ENCODE measurements at places on chromosomes 5 and 9.
A peak's percentile ranks its signal among the peaks of the same experiment; 100 is the strongest.

DNA sequence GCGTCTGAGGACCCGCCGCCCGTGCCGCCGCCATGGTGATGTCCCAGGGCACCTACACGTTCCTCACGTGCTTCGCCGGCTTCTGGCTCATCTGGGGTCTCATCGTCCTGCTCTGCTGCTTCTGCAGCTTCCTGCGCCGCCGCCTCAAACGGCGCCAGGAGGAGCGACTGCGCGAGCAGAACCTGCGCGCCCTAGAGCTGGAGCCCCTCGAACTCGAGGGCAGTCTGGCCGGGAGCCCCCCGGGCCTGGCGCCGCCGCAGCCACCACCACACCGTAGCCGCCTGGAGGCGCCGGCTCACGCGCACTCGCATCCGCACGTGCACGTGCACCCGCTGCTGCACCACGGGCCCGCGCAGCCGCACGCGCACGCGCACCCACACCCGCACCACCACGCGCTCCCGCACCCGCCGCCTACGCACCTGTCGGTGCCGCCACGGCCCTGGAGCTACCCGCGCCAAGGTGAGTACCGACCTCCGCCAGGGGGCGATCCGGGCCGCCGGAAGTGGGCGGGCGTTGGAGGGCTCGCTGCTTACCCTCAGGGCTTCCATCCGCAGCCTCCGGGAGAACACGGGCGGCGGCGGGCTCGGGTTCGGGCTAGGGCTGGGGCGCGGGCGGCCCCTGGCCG, 8.5 kb downstream of the PRR7 start:
- peak; percentile 88 for DNase-seq

DNA sequence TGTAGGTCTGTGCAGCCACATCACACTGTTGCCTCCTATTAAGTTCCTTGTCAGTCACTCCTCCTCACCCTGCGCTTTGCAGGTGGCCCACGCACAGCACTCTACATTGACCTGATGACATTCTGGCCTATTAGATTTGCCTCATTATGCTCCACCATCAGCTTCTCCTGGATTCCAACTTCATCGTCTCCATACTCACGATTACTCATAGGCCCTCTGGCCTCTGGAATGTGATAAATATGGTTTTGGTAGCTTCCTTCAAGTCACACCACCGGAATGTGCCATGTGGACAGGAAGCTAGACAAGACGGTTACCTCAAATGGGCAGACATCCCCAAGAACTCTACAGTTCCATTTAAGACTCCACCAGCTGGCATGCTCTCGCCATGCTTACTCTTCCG, 158.0 kb upstream of the LHFPL2 start:
- peak; percentile 95 for DNase-seq

GRCh38 chr5:75322066-75322465, 15.0 kb upstream of the HMGCR start:
- DNase-seq: no peak

GRCh38 chr9:120662513-120662912, 51.8 kb downstream of the MEGF9 start:
- no peak for DNase-seq

DNA sequence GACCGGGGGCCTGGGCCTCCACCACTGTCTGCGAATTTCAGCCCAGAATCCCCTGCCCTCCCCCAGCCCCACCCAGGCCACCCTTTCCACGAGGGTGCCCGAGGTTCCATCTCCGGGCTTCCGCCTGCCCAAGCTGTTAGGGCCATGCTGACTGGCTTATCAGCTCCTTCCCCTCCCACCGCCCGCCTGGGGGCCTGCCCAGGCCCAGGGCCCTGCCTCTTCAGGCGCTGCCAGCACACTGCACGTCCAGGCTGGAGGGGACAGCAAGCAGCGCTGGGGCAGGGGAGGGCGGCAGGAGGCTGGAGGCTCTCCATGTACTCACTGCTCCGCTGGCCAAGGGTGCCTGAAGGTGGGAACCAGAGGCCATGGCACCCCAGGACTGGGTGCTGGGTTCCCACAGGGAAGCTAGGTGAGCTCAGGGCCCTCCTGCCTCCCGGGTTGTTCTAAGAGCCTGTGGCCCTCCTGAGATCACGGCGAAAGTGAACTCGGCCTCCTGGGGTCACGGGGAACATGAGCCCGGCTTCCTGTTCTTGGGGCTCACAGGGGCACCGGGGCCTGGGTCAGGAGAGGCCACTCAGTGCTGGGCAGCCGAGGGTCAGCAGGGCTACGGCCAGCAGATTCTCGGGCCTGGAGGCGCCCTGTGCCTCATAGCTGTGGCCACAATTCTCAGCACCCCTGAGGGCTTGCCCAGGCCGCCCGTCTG, 57.7 kb upstream of the EGFL7 start:
- no peak for DNase-seq

- no peak for DNase-seq
Observed at GRCh38 chr5:37043693-37044092, 167.1 kb downstream of the NIPBL start.

DNA sequence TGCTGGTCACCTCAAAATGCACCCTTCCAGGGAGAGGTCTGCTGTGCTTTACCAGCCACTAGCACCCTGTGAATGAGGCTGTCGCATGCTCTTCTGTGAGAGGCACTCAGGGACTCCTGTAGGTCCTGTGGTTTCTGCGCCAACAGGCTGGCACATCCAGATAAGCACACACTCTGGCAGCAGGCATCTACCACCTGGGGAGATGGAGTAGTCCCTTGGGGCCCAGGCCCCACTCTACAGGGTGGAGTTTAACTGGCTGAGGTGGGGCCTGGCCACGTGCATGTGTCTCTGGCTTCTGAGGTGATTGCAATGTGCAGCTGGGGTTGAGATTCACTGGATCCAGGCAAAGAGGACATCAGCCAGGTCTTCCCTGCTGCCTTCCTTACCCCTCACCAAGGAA, 32.3 kb downstream of the TMEM174 start:
- DNase-seq: no peak

- peak; percentile 87 for DNase-seq
Observed at GRCh38 chr5:144369006-144369405, 198.3 kb downstream of the KCTD16 start.

DNA sequence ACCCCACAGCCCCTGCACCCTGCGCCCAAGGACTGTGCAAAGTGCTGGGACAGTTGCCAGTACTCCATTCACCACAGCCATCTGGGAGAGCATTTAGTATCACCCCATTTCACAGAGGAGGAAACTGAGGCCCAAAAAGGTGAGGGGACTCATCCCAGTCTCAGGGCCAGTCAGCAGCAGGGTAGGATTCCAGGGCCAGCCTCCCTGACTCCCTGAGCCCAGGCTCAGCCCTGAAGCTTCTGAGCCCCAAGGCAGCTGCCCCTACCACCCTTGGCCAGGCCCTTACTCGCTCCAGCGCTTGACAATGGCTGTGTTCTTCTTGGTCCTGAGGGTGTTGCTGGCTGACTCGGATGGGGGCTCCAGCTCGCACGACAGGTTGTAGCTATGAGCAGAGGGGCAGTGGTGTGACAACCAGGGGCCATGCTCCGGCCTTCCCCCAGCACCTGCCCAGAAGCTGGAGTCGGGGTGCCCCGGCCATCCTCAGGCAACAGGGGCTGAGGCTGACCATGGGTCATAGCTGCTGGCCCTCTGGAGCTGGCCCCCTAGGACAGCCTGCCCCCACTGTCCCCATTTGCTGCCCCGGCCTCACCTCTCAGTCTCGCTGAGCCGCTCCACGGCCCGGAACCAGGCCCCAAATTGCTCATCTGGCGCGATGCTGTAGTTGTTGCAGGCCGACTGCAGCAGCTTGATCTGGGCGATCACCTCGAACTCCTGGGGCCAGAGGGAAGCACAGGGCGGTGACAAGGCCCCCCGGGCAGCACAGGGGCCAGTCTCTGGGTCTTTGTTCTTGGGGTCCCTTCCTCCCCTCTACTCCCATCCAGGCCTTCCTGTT, 18.6 kb downstream of the RALGDS start:
- no peak for DNase-seq

- no peak for DNase-seq
Observed at GRCh38 chr9:125593581-125594222, 113.3 kb downstream of the MAPKAP1 start.

GRCh38 chr5:52015760-52016159, 632.5 kb downstream of the ISL1 start:
- no peak for DNase-seq

- no peak for DNase-seq
Observed at GRCh38 chr9:86859056-86859455, 88.2 kb downstream of the GAS1 start.

DNA sequence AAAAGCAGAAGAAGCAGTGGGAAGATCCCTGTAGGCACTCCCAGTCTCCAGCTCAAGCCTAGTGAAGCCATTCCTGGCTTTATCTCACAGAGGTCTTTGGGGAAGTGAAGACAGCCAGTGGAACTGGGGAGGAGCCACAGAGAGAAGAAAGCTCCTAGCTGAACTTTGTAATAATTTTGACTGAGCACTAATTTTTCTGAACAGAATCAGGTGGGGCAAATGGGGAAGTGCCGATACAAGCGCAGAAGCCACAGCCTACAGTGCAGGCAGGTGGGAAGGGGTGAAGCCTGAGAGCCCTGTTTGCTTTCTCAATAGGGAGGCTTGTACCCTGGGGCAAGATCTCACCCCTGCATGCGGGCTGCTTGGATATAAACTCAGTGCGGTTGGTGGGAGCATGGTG, 48.4 kb upstream of the SNAPC3 start:
- DNase-seq: no peak

- DNase-seq: no peak
Observed at GRCh38 chr9:8070779-8071444, 271.3 kb upstream of the DMAC1 start.

- peak; percentile 34 for DNase-seq
Observed at GRCh38 chr9:89419978-89420394, 77.9 kb downstream of the SEMA4D start.

DNA sequence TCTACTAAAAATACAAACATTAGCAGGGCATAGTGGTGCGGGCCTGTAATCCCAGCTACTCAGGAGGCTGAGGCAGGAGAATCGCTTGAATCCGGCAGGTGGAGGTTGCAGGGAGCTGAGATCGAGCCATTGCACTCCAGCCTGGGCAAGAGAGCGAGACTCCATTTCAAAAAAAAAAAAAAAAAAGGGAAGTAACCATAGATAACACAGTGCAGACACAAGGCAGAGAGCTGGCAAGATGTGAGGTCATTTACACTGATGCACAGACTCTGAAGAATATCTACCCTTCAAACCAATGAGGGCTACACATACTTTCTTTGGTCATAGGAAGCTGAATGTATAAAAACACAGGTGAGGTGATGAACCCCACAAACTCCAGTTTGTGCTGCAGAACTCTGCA, 131.9 kb downstream of the DCP2 start:
- no peak for DNase-seq

- DNase-seq: peak; percentile 84
Observed at GRCh38 chr5:79020861-79021561, 35.9 kb upstream of the ARSB start.
